ENCODE measurements at places on chromosomes 13 and 19. TPM values are rescaled to one million over a fixed set of nuclear protein-coding genes. Genes with fewer than 3 reads are reported as not detected.

- DNase-seq = no peak
These were observed 781 bp upstream of the SPRYD7 start for GRCh38 chr13:49936968-49937273.

- no peak for DNase-seq
These were observed 4.8 kb downstream of the TSKS start for GRCh38 chr19:49758292-49758691.

The TRPC4 gene
- 4.3 TPM for total RNA-seq

The FSD1 gene
- total RNA-seq = not detected

The RAB20 gene
- total RNA-seq = 15.3 TPM

The CCDC169 gene
- 1.8 TPM for total RNA-seq

DNA sequence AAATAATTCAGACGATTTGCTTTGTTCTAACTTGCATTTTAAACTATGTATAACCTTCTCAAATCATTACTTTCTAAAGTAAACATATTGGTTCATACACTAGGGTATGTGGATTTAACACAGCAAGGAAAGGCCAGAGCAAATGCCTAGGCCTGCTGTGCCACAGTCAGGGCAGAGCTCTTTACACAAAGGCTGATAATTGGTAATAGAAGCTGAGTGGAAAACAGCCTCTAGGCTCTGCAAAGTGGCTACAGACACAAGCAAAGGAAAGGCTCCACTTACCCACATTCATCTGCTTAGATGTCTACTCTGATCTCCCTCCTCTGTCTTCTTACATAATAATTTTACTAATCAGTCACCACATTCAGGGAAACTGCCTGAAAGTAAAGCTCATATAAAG is 382.9 kb downstream of the OLFM4 start:
- no peak for DNase-seq

DNA sequence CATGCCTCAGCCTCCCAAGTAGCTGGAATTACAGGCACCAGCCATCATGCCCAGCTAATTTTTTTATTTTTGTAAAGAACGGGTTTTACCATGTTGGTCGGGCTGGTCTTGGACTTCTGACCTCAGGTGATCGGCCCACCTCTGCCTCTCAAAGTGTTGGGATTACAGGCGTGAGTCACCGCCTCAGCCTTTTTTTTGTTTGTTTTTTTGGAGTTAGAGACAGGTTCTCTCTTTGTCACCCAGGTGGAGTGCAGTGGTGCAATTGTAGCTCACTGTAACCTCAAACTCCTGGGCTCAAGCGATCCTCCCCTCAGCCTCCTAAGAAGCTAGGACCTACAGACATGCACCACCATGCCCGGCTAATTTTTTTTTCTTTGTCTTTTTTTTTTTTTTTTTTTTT is 15.6 kb upstream of the NOTCH3 start:
- no peak for DNase-seq

All from right cardiac atrium (tissue), 5 donors.